ENCODE measurements at places on chromosomes 6 and 20. TPM values are rescaled to one million over a fixed set of nuclear protein-coding genes. Genes with fewer than 3 reads are reported as not detected.

Gene MCCD1
- total RNA-seq, result not detected

Gene SAMD3
- not detected for total RNA-seq

Gene RNF182
- total RNA-seq, result 3.9 TPM

Gene LTA
- total RNA-seq, result not detected

Gene ZHX3
- 19.0 TPM for total RNA-seq

Gene TNF
- total RNA-seq, result not detected

Gene OR2B6
- not detected for total RNA-seq

Gene SCRT2
- total RNA-seq, result not detected

Gene SAMD5
- total RNA-seq, result 0.50 TPM

Gene FNDC11
- total RNA-seq, result 0.50 TPM

Gene PRRT1
- total RNA-seq, result 0.17 TPM

Gene OR12D2
- total RNA-seq, result not detected

Gene NINL
- 6.9 TPM for total RNA-seq

Gene PRL
- not detected for total RNA-seq

Gene KHDC1L
- total RNA-seq, result not detected

Gene PSMB9
- 4.9 TPM for total RNA-seq

Gene HS3ST5
- total RNA-seq, result not detected

Gene VIP
- total RNA-seq, result not detected

Gene TNXB
- total RNA-seq, result 0.17 TPM

Gene FNDC1
- total RNA-seq, result 0.17 TPM

Gene NFATC2
- 0.15 TPM for total RNA-seq

Gene SCGN
- not detected for total RNA-seq

Gene ERVFRD-1
- total RNA-seq, result not detected

Gene TMEM200A
- total RNA-seq, result 3.4 TPM

Gene LAMP5
- total RNA-seq, result not detected

Gene STMND1
- 0.17 TPM for total RNA-seq

Gene GGTLC1
- total RNA-seq, result not detected

Gene UBR2
- total RNA-seq, result 10.1 TPM

Gene SMOC2
- total RNA-seq, result not detected

Gene ULBP3
- 18.5 TPM for total RNA-seq

Gene LAMA2
- 9.5 TPM for total RNA-seq

Gene PPP1R16B
- not detected for total RNA-seq

Gene RIPOR3
- total RNA-seq, result 0.30 TPM

Gene POM121L2
- not detected for total RNA-seq

Gene ADGB
- total RNA-seq, result not detected

Gene ABHD16B
- total RNA-seq, result not detected

Gene DTD1
- 139 TPM for total RNA-seq

Gene SLC17A3
- not detected for total RNA-seq

Gene TULP1
- not detected for total RNA-seq

Gene HFE
- 11.1 TPM for total RNA-seq

Gene FERMT1
- 4.9 TPM for total RNA-seq
